ENCODE measurements at places on chromosomes 7 and 10.

DNA sequence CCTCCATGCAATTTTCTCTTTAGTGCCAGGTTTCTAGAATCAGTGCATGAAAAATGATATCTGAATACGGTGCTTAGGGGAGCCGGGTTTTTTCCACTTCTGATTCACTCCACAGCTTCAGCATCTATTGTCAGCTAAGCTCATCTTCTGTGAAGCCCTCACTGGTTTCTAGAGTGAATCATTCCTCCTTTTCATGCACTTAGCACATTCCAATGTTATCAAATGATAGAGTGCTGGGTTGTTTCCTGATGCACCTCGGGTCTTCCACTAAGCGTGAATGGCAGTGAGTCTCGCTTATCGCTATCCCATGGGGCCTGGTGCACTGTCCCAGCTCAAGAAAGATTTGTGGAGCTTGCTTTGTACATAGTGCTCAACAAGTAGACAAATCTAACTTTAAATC lies 170.9 kb upstream of the RHEB start:
- DNase-seq, result no peak

GRCh38 chr10:57992321-57993077 lies 275.2 kb downstream of the IPMK start:
- DNase-seq, result no peak

GRCh38 chr10:113359655-113360054 lies 193.2 kb upstream of the HABP2 start:
- DNase-seq, result no peak

DNA sequence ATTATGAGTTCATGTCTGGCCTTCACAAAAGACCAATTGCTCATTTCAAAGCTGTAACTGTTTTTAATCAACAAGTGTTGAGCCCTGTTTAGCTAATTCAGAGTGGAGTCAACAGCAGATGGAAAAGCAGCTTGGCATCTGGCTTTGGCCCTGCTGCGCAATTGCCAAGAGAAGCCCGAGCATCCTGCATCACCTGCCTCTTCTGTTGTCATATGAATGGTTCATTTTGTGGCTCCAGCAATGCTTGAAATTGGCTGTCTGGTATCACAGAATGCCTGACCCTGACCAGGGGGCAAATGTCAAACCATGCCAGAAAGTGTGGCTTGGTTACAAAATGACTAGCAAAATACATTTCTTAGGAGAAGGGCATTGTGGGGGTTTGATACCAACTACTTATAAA lies 296.5 kb upstream of the PHF14 start:
- no peak for DNase-seq

GRCh38 chr7:23022258-23022769 lies 8.4 kb upstream of the HYCC1 start:
- no peak for DNase-seq

DNA sequence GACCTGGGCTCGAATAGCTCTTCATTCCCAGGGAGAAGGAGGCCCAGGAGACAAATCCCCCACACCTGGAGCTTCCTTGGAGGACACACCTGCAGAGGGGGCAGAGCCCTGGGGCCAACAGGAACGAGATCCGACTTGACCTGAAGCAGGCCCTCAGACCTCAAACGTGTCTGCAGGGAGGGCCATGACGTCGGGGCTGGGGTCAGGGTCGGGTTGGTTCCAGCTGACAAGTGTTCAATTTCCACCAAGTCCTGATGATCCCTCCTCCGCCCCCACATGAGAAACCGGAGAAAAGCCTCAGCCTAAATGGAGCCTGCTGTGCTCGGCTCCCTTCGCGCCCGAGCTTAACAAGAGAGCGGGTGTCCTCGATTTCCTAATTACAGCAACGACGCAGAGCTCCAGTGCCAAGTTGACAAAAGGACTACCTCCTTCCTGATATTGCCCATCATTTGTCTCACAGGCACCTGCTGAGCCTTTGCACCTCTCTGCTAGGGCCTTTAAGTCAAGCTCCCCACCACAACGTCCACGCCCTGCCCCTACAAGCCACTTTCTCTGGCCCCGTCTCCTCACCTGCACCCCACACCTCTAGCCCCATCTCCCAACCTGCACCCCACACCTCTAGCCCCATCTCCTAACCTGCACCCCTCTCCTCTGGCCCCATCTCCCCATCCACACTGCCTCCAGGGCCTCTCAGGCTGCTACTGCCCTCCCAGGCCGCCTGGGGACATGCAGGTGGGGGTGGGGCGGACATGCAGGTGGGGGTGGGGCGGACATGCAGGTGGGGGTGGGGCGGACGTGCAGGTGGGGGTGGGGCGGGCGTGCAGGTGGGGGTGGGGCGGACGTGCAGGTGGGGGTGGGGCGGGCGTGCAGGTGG lies 519.4 kb downstream of the GLRX3 start:
- DNase-seq, result no peak

DNA sequence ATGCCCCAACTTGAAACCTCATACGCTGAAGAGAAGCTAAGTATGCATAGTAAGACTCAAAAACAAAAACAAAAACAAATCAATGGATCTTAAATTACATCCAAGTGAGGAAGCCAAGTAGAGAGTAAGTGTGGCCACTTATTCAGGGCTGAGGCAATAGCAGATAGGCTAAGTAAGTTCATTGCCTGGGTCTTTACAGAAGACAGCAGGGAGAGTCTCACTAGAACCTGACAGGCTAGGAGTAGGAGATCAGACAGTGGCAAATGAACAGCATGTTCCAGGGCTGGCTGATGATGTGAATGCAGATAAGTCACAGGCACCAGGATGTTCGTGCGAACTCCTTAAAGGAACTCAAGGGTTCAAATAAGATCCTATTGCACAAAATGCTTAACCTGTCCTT lies 568.6 kb downstream of the KCNMA1 start:
- DNase-seq, result no peak

All from stimulated activated CD8-positive, alpha-beta memory T cell treated with anti-CD3 and anti-CD28 coated beads, Interleukin-7, amount 100 ng/mL, for 1 hour (primary cell).